ELR (cell line): ENCODE measurements at places on chromosomes 2 and 18.

- no peak for DNase-seq
Measured at GRCh38 chr2:238899386-238899785, 51.5 kb downstream of the TWIST2 start.

DNA sequence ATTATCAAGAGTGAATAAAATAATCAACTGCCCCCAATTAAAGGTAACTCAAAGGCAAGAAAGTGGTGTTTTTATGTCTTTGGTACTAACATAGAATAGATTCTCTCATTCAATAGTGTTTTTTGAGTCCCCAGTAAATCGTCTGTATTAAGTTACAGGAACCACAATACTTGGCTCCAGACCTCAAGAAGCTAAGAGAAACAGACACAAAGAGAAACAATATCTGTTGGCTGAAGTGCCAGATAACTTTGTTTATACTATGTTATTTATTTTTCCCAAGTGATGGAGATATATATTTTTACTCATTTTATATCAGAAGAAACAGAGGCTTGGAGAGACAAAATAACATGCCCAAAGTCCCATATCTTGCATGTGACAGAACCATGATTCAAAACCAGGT, 201.7 kb upstream of the HNRNPA3 start:
- no peak for DNase-seq

GRCh38 chr18:75211002-75211621, 515 bp downstream of the TSHZ1 start:
- DNase-seq = peak; percentile 40

DNA sequence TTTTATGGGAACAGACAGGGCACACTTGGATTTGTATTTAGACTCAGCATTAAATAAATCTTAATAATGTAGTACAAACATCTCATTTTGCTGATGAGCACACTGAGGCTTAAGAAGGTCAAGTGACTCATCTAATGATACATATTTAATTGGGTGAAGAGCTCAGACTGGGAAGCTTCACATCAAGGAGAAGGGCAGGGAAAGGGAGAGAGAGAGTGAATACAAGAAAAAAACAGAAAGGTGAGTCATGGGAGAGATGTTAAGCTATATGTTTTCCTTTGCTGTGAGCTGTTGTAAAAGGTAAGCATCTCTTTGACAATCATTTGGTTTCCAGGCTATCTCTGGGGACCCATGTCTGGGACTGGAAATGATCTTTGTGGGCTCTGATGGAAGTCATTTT, 277.8 kb downstream of the SETBP1 start:
- DNase-seq = no peak

DNA sequence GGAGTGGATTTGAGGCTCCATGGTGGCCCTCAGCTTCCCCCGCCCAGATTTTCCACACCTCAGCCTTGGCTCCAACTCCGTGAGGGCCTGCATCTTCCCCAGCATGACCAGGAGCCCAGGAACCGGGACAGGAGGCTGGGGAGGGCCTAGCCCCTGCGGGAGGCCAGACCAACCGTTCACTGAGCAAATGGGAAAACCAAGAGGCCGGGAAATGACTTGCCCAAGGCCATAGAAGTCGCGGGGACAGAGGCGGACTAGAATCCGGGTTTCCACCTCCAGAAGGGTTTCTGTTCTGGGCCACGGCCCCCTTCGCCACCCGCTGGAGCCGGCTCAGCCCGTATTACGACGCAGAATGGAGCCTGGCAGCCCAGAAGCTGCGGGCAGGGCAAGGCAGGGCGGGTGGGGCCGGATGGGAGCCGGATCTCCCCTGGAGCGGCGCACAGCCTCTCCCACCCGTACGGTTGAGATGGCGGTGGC, 7.9 kb upstream of the CRYBA2 start:
- DNase-seq = no peak

DNA sequence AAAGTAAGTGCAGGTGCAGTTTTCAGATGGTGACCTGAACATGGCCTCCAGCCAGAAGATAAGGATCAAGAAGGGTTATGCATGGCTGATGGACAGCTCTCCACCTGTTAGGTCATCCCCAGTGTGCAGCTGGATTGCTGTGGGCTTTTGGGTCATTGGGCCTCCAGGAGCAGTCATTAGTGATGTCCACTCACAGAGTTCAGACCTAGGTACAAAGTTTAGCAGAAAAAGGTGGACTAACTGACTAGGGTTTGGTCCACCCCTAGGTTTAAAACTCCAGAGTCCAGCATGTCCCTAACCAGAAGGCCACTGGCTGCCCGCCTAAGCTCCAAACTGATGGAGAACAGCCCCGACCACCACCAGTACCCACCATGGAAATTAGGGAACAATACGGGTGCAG, 18.3 kb upstream of the SULT1C2 start:
- DNase-seq = no peak

GRCh38 chr2:46051085-46051484, 246.1 kb upstream of the EPAS1 start:
- DNase-seq = no peak

DNA sequence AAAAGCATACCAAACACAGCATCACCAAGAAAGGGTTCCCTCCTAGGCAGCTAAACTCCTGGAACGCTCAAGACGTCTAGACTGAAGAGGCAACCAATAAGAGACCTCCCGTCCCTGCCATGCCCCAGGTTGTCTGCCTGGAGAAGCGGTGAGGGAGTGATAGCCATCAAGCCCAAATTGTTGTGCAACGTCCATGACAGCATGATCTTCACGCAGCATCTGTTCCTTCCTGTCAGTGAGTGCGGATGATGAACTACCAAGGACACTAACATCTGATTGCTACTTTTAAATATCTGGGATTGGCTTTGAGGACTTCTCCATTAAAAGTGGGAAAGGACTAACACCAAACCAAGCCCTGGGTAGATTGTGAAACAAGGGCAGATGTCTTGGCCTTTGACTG, 149.7 kb downstream of the TXNL1 start:
- DNase-seq = no peak
